ENCODE measurements at places on chromosomes 4 and X. TPM values are rescaled to one million over a fixed set of nuclear protein-coding genes. Genes with fewer than 3 reads are reported as not detected.

Gene UCP1
- polyA plus RNA-seq, result not detected

Gene GPRIN3
- polyA plus RNA-seq, result 0.01 TPM

Gene SYNPO2
- polyA plus RNA-seq, result 39.9 TPM

Gene USP51
- polyA plus RNA-seq, result 0.49 TPM

Gene MTCP1
- polyA plus RNA-seq, result 5.4 TPM

DNA sequence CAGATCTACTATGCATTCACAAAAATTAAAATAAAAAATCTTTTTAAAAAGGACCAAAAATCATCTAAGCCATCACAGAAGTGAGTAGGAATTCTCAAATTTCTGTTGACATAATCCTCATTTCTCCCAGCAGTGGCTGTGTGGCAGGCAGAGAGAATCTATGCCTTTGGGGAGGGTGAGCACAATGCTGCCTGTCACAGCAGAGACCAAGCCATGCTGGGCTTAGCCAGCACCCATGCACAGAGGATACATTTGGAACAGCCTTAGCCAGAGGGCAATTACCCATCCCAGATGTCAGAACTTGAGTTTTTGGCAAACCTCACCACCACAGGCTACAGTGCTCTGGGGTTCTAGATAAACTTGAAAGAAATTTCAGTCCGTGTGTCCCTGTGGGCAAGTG lies 1274.8 kb upstream of the ADGRL3 start:
- no peak for DNase-seq

Gene IL3RA
- polyA plus RNA-seq, result 1.5 TPM

DNA sequence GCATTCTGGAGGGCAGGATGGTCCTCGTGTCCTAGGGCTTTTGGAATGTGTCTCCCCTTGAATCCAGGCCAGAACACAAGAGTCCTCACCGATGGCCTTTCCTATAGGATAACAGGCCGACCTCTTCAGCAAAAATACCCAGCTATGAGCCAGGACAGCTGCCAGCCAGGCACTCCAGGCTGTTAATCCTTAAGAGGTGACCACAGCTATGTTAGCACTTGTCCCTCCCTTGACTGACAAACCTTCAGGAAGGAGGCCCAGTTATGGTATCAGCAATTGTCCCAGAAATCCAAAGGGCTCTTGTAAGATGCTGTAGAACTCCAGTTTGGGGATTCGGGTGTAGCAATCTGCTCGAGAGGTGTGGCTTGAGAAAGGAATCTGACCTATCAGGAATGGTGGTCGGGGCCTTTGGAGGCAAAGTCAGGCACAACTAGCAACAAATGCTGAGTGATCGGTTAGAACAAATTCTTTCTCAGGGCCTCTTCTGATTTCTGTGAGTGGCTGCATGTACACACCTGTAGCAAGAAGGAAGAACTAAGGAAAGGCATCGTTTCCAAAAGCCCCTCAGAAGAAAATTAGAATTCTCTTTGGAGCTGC lies 54.6 kb downstream of the PTCHD1 start:
- no peak for DNase-seq

DNA sequence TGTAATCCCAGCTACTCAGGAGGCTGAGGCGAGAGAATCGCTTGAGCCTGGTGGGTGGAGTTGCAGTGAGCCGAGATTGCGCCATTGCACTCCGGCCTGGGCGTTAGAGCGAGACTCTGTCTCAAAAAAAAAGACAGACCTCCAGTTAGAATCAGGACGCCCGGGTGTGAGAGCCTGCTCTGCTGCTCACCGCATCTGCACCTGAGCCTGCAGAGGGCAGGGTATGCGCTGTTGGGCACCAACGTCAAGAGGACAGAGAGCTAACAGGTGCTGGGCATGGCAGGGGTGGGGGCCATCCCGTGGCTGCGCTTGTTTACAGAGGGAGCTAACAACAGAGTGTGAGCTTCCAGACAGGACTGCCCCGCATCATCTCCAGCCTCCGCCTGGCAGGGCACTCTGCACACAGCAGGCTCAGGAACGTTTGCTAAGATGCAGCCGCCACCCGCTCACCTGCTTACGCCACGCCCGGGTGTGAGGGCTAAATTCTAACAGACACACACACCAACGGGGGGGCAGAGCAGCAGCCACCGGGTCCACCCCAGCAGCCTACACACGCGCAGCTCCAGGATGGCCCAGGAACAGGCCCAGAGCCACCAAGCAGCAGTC lies 50.0 kb upstream of the CPLX1 start:
- DNase-seq, result no peak

GRCh38 chr4:54737421-54737820 lies 79.7 kb downstream of the KIT start:
- no peak for DNase-seq

Gene CPXCR1
- not detected for polyA plus RNA-seq

- DNase-seq, result no peak
Measured at GRCh38 chr4:99946356-99947189, at the start of gene DNAJB14. Gene DNAJB14 (minus strand): TSS chr4:99946618. CDS start chr4:99946571, 47 bp downstream.

Gene TCEAL6
- polyA plus RNA-seq, result not detected

- no peak for DNase-seq
Measured at GRCh38 chr4:114999880-115000279, 113.5 kb downstream of the NDST4 start.

DNA sequence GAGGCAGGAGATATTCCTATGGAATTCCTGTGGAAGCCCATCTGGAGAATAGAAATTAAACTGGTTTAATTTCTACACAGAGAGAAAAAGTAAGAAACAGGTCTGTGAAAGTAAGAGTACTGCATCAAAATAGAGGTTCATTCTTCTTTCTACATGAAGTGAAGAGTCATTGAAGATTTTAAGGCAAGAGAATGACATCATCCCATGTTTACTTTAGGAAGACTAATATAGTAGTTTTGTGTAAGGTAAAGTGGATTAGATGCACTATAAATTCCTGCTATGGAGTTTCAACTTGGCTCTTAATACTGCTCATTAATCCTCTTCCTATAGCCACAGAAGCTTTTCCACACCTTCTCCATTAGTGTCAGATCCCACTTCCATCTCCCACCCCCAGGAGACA lies 47.6 kb downstream of the CNGA1 start:
- DNase-seq, result no peak

GRCh38 chr4:7103607-7104365 lies 35.9 kb upstream of the GRPEL1 start:
- DNase-seq, result no peak

Gene NPY2R
- polyA plus RNA-seq, result not detected

Gene CLCN3
- 12.4 TPM for polyA plus RNA-seq

Gene GK2
- not detected for polyA plus RNA-seq

Gene ASMT
- not detected for polyA plus RNA-seq

- no peak for DNase-seq
Measured at GRCh38 chr4:141731481-141731880, 95.1 kb downstream of the IL15 start.

- DNase-seq, result no peak
Measured at GRCh38 chrX:121221322-121221977, 174.0 kb downstream of the GLUD2 start.

Gene FOXR2
- polyA plus RNA-seq, result not detected

DNA sequence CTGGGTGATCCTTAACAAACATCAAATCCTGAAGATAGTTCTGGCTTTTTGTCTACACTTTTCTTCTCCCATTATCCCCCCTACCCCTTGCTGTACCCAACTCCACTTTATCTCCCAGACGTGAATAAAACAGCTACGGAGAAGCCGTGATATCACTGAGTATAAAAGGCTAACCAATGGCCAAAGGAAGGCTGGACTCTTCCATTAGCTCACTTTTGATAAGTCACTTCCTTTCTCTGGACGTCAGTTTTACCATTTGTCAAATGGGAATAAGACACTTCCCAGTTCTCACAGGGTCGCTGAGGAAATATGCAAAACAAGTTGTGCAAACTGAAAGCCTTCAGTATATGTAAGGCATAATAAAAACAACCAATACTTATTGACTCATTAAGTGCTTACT lies 38.6 kb upstream of the EDA2R start:
- no peak for DNase-seq
